ENCODE measurements at places on chromosomes 16 and 17.

- peak; percentile 12 for DNase-seq
These were observed 11.8 kb upstream of the MTSS2 start for GRCh38 chr16:70697594-70698170.

GRCh38 chr16:85959686-85960085 is 60.7 kb downstream of the IRF8 start:
- no peak for DNase-seq

DNA sequence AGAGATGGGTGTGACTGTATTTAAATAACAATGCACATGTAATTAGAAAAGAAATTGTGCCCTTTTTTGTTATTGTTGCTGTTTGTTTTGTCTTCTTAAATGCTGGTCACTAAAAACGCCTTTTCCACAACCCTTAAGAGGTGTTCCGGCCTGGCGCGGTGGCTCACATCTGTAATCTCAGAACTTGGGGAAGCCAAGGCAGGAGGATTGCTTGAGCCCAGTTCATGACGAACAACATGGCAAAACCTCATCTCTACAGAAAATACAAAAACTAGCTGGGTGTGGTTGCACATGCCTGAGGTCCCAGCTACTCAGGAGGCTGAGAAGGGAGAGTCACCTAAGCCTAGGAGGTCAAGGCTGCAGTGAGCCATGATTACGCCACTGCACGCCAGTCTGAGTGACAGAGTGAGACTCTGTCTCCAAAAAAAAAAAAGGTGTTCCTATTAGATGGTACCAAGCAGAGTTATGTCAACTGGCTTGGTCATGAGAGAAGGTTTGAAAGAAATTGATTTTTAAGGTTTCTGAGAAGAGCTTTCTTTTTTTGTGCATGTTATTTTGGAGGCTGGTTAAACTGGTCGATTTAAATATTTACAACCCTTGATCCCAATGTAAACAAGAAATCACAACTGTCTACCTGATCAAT is 23.5 kb upstream of the RFFL start:
- no peak for DNase-seq

GRCh38 chr16:57892447-57893096 is 78.4 kb downstream of the CNGB1 start:
- DNase-seq, result no peak

- DNase-seq, result no peak
These were observed 23.5 kb downstream of the SNX29 start for GRCh38 chr16:12000032-12000431.

DNA sequence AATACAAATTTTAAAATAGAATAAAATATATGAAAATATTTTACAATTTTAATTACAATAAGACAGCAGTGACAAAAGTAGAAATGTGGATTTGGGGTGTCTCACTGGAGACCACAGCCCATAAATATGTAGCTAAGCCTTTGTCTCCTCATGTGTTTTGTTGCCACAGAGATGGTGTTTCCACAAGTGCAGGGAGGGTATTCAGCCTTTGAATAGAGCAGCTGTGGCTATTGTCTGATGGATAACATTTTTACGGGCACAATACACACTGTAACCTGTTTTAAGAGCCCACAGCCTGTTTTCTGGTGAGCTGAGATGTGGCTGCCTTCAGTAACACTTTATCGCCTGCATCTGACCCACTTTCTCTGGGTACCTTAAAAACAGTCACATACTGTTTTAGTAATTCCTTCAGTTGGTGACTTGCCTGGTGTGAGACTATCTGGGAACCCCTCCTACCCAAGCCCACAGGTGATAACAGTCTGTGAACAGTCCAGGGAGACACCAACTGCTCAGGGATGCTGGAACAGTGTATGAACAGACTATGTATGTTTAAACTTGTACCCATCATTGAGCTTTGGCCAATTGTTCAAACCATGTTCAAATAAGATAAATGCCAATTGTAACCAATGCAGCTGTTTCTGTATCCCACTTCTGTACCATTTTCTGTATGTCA is 7.8 kb upstream of the AHSP start:
- DNase-seq, result no peak

GRCh38 chr17:65609286-65609685 is 47.8 kb upstream of the AXIN2 start:
- no peak for DNase-seq

GRCh38 chr16:66519482-66520373 is 30.2 kb downstream of the TK2 start:
- no peak for DNase-seq

DNA sequence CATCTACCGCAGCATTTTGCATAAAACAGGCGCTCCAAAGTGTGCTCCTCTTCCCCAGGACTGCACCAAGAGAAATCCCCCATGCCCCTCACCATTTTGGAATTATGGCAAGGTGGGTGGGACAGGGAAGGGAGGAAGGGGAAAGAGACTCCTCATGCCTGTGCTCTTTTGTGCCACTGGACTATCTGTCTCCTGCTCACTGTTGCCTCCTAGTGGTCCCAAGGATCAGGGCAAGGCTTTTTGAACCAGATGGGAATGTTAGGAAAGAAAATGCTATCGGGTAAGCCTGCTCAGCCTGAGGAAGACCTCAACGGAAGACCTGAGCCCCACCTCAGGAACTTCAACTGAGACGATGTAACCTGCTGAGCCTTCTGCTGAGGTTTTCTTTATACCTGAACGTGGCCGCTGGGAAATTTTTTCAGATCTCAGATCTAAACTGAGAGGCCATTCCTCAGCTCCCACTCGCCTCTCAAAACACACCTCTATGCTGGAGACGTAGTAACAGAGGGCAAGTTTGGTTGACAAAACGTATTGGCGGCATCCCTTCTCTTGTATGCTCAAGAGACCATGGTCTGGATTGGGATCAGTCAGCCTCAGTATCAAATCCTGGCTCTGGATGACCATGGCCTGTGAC is 58.3 kb downstream of the SPACA3 start:
- peak; percentile 2 for DNase-seq

All from MV-4-11 (cell line).